CD4-positive, alpha-beta T cell treated with Interleukin-21 for 1 hour (primary cell): ENCODE measurements at places on chromosomes 11 and 22.

- no peak for DNase-seq
These were observed 518 bp upstream of the GALNT18 start for GRCh38 chr11:11622340-11622706.

DNA sequence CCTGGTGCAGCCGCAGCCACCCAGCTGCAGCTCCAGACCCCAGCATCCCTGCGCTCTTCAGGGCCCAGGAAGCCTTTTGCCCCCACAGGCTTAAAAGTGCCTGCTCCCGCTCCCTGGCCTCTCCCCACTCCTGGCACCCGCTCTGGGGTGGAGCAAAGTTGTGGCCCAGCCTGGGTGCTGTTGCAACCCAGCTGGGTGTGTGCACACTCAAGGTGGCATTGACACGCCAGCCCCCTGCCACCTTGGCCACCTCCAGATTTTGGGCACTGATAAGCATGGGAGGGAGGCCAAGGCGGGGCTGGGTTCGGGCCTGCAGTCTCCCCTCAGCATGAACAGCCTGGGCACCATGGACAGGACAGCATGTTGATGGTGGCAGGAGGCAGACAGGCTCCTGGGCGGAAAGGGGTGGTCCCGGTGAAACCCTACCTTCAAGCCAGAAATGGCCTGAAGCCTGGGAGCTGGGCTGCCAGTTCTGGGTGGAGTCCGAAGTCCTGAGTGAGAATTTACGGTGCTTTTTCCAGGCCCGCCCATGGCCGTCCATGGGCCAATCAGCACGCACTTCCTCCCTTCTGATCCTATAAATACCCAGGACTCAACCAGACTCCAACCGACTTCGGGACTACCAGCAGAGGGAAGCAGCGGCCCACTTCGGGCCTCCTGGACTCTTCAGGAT lies 23.6 kb upstream of the RNASEH2C start:
- no peak for DNase-seq

GRCh38 chr22:23387827-23388516 lies 192.1 kb downstream of the IGLL1 start:
- no peak for DNase-seq

- DNase-seq: no peak
These were observed 135.7 kb downstream of the C11orf91 start for GRCh38 chr11:33564856-33565453.

DNA sequence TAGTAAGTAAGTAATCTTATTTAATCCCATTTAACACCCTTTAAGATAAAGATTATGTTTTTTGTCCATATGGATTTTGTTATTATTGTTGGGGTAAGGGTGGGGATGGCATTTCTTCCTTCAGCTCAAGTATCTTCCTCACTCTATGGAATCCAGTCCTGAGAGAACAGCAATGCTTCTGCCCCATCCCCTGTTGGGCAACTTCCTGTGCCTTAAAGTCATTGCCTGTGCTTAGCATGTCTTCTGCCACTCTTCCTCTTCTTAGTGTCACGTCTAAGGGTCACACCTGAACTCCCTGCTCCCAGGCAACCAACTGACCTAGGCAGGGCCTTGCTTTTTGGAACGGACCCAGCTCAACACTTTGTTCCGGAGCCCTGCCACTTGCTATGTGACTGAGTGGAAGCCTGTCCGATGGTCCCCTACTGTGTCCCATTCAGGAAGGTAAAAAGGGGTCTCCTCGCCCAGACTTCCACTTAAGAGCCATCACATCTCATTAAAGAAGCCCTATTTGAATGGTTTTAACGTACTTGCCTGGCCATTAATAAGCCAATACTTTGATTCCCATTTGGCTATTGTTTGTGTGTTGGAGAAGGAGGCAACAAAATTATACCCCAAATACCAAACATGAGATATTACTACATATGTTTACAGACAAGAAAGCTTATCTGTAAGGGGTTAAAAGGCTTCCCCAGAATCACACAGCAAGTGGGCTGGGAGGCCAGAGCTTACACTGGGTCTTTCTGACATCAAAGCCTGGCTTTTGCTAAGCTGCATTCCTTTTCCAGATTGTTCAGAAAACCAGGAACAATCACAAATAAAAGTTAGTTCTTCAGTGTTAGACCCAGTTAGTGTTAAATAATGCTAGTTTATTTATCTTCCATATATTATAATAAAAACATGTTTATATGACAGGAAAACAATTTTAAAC lies 59.2 kb downstream of the RAB38 start:
- no peak for DNase-seq

- no peak for DNase-seq
These were observed 17.1 kb downstream of the PCF11 start for GRCh38 chr11:83174008-83174407.

DNA sequence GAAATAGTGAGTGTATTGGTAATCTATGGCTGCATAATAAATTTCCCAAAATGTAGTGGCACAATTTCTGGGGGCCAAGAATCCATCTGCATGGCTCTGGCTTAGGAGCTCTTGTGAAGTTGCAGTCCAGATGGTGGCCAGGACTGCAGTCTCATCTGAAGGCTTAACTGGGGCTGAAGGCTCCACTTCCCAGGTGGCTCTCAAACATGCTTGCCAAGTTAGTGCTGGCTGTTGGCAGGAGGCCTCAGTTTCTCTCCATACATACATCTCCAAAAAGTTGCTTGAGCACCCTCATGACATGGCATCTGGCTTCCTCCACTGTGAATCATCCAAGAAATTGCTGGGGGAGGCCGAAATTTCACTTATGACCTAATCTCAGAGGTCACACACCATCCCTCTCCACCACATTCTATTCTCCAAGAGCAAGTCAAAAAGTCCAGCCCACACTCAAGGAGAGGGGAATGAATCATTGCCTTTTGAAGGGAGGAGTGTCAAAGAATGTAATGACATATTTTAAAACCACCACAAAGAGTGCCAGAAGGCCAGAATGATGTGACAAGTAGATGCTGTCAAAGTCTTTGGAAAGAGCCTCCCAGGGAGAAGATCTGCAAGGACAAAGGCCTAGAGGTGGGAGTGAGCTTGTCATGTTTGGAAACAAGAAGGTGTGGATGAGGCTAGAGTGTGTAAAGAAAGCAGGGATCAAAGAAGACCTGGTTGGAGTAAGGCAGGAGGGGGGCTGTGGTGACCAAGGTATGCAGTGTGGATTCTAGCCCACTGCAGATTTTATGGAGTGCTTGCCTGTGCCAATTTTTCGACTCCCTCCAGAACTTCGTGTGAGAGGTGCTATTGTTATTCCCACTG lies 566.2 kb downstream of the MIAT start:
- no peak for DNase-seq

DNA sequence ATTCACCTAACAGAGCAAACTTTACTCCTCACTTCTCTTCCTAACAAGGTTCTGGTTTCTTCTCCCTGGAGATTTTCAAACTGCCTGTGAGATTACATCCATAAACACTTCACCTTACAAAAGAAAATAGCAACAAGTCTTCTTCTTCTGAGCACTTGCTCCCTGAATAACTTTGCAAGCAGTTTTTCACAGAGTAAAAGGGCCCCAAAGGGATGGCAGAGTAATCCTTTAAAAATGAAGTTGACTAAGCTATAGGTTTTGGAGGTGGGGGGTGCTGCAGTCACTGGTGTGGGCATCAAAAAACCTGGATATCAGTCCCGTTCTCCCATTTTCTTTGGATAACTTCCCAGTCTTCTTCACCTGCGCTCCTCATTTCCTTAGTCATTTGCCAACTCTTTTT lies 484.9 kb downstream of the MIAT start:
- no peak for DNase-seq

DNA sequence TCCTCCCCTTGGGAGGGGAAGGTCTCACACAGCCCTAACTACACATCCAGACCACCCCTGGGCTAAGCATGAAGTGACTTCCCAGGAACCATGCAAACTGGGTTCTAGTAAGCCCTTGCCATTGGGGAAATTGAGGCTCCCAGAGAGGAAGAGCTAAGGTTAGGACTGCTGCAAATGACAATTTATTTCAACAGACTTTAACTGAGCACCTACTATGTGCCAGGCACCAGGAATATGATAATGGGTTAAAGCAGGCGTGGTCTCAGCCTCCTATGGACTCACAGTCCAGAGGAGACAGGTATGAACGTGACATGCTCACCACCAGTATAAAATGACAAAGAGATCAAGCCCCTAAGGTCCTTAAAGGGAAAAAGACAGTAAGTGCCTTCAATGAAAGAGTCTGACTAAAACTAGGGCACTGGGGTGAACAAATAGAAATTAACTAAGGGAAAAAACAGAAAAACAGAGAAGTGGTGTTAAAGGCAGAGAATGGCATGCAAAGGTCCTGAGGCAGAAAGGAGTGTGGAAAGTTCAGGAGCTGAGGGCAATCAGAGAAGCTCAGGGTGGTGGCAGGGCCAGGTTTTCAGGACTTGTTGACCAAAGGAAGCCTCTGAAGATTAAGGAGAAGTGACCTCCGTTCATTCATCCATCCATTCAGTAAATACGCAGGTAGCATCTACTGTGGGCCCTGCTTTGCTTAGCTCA lies 14.4 kb upstream of the MN1 start:
- no peak for DNase-seq

DNA sequence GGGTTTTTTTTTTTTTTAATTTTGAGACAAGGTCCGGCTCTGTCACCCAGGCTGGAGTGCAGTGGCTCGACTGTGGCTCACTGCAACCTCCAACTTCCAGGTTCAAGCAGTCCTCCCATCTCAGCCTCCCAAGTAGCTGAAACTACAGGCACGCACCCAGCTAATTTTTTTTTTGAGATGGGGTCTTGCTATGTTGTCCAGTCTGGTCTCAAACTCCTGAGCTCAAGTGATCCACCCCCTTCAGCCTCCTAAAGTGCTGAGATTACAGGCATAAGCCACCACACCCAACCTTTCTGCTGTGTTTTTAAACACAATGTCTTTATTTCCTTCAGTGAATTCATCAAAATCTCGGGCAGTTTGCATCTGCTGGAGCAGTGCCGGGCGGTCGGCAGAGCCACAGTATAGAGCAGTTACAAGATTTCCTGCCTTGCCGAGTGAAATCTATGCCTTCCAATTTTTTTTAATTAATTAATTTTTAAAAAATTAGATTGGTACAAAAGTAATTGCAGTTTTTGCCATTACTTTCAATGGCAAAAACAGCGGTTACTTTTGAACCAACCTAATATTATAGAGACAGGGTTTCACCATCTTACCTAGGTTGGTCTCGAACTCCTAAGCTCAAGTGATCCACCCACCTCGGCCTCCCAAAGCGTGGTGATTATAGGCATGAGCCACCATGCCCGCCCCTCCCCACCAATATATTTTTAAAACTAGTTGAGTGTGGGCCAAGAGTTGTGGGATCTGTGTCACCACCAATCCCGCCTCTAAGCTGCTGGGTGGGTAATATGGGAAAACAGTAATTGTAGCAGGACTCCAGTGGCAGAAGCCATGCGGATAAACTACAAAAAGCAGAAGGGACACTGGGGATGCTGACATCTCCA lies 2.7 kb upstream of the ACY3 start:
- no peak for DNase-seq

DNA sequence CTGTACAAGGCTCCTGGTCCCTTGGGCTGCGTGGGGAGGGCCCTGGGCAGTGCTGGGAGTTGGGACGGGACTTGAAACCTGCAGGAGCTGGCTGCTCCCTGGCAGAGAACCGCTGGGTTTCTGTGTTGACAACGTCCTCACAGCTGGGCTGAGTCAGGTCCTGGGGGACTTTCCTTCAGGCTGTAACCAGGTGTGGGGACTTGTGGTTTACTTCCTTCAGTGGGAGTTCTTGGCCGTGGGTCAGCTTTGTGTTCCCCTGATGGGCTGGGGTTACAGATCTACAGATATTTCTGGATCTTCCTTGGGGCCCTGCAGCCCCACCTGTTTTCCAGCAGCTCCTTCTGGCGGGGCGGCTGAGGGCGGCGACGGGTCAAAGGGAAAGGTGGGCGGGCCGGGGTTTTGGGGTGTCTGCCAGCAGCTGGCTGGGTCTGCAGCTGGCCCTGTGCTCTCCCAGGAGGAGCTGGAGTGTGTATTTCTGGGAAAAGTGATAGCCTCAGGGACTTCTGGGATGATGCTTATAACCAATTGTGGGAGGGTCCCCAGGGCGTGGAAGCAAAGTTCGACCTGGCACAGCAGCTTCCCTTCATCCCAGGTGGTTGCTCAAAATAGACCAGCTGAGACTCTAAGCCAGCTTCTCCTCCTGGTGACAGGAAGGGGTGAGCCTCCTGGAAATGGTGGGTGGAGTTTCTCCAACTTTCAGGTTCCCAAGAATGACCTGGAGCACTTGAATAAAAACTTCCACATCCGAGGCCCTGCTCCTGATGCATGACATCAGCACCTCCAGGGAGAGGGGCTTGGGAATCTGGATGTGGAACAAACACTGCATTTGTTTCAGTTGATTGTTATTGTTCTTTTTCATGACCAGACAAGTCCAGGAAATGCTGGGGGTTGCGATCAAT lies 19.1 kb downstream of the ST14 start:
- no peak for DNase-seq

DNA sequence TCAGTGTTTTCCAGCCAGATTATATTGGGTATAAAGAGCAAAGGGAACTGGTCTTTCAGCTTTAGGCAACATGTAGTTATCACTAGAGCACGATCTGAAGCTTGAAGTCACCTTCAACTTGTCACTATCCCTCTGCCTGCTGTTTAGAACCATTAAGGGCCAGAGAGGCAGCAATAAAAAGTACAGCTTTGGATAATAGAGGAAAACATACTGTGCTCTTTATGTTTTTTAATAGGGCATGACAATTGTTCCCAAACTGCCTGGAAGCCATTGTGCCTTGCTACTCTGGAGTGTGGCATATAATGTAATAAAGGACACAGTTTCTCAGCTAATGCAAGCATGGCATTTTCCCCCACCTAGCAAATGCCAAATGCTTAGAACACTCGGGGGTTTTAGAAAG lies 1912.0 kb upstream of the RAG2 start:
- no peak for DNase-seq

- no peak for DNase-seq
These were observed 14.6 kb downstream of the FAM83F start for GRCh38 chr22:40009292-40009774.

DNA sequence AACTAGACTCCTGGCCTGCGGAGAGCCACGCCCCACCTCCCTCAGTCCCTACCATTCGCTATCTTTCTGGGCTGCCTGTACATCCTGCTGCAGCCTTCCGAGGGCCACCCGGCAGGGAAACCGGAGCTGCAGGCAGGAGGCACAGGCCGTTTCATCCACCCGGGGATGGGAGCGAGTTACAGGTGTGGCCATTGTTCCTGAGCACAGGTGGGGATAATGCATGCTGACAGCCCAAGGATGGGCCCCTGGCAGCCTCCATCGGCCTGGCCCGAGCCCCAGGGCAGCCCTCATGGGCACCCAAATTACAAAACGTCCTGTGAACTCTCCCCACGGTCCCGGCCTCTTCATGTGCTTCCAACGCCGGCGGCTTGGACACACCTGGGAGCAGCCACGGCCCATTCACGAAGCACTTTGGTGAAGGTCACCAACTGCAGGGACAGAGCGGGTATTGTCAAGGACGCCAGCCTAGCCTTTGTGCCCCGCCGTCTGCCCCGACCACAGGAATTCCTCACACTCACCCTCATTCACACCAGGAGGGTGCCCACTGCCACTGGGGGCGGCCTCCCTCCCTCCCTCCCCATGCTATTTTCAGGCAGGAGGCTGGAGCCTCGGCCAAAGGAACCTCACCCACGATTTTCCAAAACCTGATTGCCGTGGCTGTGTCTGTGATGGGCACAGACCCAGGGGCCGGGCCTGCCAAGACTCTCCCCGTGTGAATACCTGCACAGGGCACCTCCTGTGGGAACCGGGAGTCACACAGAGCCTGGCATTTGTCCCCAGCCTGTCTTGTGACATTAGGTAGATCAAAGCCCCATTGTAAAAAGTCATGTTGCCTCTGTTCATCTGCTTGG lies 42.1 kb upstream of the MYEOV start:
- no peak for DNase-seq

- no peak for DNase-seq
These were observed 37.3 kb upstream of the POU2AF1 start for GRCh38 chr11:111416231-111416960.
